ENCODE measurements at places on chromosomes 2 and 18. TPM values are rescaled to one million over a fixed set of nuclear protein-coding genes. Genes with fewer than 3 reads are reported as not detected.
A peak's percentile ranks its signal among the peaks of the same experiment; 100 is the strongest.

GRCh38 chr2:100857915-100858314 is 38.0 kb downstream of the NPAS2 start:
- DNase-seq = no peak

The TPO gene
- total RNA-seq = 7.1 TPM

The INHBB gene
- total RNA-seq = 3.2 TPM

The CFAP65 gene
- total RNA-seq = not detected

DNA sequence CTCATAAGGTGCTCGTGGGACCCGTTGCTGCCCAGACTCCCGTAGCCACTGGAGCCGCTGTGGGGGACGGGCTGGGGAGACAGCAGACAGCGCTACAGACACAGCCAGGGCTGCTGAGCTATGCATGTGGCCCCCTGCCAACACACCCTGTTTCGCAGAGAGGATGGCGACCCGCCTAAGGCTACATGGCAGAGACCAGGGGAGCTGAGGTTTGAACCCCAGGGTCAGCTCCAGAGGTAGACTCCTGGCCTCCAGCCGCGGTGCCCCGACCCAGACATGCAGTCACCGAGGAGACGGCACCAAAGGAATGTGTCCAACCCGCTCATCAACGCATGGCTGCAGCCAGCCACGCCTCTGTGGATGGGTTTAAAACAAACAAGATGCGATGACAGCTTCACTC is 21.0 kb upstream of the HES6 start:
- DNase-seq = no peak

DNA sequence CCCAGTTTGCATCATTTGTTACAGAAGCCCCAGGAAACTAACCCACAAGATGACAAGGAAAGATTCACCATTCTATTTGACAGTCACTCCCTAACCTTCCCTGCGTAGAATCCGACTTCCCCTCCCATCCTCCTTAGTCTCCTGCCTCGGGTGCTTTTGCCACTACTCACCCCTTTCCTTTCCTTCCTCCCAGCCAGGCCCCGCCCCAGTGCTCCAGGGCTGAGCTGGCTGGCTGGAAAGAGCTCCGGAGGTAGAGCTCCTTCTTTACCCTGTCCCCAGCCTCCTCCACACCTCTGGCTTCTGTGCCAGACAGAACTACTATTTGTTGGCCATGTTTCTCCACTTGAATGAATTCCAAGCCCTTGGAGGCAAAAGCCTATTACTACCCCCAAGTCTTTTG is 317.6 kb upstream of the NCKAP5 start:
- DNase-seq = no peak

DNA sequence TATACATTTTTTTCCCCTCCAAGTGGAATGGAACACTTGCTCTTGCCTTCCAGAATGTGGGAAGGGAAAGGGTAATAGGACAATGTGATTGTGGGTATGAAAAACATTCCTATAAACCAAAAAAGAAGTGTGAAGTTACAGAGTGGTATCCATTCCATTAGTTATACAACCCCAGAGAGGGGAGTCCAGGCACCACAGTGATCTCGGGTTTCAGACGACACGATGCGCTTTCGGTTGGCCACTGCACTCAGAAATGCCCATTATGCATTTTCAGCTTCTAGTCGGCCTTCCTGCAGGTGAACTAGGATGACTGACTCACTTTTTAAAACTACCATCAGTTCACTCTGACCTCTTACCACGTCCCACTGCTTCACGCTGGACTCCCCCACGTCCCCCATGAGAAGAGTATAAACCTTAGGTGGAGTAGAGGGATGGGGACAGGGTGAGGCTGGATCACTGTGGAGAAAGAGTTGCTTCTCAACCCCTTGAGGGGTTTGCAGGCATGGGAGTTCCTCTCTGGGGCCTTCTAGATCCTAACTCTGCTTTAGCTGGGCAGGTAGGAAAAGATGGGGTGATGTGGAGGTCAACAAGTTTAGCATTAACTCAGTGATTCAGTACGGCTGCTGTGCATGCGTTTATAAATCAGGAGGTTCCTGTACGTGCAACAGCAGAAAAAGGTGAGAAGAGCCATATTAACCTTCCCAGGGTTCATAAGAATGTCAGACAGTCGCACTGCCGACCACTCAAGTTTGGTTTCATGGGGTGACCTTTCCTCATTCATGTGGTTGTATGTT is 50.5 kb downstream of the ZNF532 start:
- DNase-seq = no peak

- peak; percentile 71 for DNase-seq
These were observed at the start of gene DYSF for GRCh38 chr2:71453404-71454220. TSS of gene DYSF (plus strand) at chr2:71453561.

DNA sequence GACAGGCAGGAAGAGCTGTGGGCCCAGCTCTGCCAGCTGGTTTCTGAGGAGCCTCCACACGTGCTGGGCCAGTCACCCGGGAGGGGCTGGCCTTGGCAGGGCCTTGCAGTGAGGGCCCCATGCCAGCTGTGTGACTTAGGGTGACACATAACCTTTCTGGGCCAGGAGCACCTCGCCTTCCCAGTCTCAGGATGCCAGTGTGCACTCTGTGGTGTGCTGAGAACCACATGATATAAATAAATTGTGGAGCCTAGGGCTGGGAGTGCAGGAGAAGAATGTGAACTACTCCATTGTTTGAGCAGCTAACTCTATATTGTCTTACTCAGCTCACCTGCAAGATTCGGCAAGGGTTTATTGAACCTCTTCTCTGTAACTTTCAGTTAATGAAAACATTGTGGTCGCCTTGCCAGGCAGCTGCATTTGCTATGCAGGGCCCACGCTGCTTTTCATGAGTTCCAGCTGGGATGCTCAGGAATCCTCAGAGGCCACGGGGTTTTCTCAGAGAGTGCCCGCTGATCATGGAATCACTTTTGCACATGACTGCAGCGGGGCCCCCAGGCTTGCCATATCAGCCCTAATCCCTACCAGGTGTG is 222.3 kb downstream of the SH3RF3 start:
- peak; percentile 70 for DNase-seq

DNA sequence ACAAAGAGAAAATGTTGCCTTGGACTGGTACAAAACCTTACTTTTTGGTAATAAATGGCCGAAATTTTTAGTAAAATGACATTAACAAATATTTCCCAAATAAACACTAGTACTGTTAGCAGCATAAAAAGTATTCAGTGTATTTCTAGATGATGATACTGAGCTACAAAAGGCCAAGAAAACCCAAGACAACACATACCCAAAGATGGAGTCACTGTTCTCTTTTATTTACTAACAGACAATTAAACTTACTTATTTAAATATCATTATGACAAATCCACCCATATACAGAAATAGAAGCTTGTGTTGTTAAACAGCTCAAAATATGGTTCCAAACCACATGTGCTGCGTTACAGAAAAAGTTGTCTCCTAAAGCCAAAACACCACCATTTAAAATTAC is 239.9 kb downstream of the ZEB2 start:
- no peak for DNase-seq

GRCh38 chr2:19355416-19355821 is 3.0 kb downstream of the OSR1 start:
- no peak for DNase-seq

DNA sequence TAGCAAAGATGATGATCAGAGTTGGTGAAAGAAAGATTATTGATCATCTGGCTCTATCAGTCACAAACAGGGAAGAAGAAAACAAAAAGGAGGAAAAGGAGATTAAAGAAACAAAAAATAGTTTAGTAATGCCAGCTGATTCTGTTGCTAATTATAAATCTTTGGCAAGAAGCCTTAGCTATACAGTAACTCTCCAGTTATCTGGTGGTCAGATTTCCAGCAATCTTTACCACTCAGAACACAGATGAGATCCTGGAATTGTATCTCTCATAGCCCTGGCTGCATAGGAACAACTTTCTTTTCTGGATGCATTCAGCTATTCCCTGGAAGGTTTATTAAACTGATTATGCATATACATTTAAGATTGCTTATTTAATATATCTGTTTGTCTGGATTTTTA is 256.8 kb upstream of the ZEB2 start:
- no peak for DNase-seq

- DNase-seq = no peak
These were observed 18.0 kb downstream of the ZC3H15 start for GRCh38 chr2:186503827-186504606.

GRCh38 chr2:173075056-173075780 is 428 bp upstream of the MAP3K20 start:
- DNase-seq = no peak

GRCh38 chr18:27124196-27124595 is 60.9 kb downstream of the CHST9 start:
- no peak for DNase-seq

- no peak for DNase-seq
These were observed 40.8 kb downstream of the CHN1 start for GRCh38 chr2:174964404-174964803.

The CD8A gene
- total RNA-seq = 0.63 TPM

GRCh38 chr18:23177433-23178072 is 42.3 kb downstream of the CABLES1 start:
- no peak for DNase-seq

DNA sequence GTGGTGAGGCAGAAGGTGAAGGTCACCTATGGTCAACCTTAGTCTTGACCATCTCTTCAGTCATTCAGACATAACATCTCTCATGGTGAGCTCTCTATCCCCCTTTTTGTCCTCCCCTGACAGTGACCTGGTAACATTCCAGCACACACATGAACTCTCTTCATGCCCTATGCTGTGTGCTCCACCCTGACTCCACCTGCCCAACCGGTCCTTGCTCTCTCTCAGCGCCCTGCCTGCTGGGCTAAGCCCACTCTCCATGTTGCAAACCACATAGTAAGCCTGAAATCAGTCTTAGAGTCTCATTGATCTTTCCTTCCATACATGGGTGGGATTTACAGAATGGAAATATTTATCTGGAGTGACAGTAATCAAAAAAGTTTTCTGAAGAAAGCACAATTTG is 52.8 kb downstream of the MARCO start:
- no peak for DNase-seq

- DNase-seq = no peak
These were observed 289.9 kb downstream of the NBAS start for GRCh38 chr2:15271276-15271675.

The HOXD1 gene
- total RNA-seq = not detected

GRCh38 chr2:61774351-61774750 is 79.5 kb downstream of the FAM161A start:
- no peak for DNase-seq

GRCh38 chr2:118975133-118975532 is 33.1 kb downstream of the MARCO start:
- DNase-seq = no peak

The LRATD1 gene
- 3.1 TPM for total RNA-seq

- DNase-seq = no peak
These were observed 383.7 kb downstream of the XIRP2 start for GRCh38 chr2:167271932-167272331.

GRCh38 chr2:26458365-26459042 is 19.4 kb downstream of the OTOF start:
- no peak for DNase-seq

DNA sequence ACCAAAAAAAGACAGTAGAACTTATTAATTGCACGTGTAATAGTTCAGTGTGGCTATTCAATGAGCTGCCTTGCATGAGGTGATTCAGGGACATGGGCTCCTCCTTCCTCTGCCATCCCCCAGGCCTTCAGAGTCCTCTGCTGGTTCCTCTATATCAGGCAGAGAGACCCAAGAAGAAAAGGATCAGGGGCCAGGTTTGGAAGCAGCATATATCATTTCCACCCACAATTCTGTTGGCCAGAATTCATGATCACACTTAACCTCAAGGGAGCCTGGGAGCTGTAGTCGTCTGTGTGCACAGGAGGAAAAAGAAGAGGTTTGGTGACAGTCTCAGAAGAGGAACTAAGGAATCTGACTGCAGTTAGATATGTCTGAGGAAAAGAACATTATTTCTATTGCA is 114.0 kb upstream of the GLS start:
- no peak for DNase-seq

The KHK gene
- 2.9 TPM for total RNA-seq

DNA sequence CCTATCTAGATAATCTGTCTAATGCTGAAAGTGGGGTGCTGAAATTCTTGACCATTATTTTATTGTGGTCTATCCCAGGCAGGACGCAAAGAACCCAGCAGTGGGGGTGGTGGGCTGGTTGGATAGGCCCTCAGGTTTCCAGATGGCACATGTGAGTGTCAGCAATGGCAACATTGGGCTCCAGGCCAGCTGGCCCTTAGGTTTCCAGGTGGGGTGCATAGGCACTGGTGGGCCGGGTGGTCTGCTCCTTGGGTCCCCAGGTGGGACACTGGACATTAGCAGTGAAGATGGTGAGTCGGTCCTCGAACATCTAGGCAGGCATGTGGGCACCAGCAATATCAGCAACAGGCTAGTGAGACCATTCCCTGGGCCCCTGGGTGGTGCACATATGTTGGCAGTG is 680.3 kb upstream of the ACVR2A start:
- DNase-seq = no peak

The TUBA3D gene
- total RNA-seq = 86.3 TPM

- DNase-seq = no peak
These were observed 8.0 kb downstream of the PKDCC start for GRCh38 chr2:42055573-42056514.

DNA sequence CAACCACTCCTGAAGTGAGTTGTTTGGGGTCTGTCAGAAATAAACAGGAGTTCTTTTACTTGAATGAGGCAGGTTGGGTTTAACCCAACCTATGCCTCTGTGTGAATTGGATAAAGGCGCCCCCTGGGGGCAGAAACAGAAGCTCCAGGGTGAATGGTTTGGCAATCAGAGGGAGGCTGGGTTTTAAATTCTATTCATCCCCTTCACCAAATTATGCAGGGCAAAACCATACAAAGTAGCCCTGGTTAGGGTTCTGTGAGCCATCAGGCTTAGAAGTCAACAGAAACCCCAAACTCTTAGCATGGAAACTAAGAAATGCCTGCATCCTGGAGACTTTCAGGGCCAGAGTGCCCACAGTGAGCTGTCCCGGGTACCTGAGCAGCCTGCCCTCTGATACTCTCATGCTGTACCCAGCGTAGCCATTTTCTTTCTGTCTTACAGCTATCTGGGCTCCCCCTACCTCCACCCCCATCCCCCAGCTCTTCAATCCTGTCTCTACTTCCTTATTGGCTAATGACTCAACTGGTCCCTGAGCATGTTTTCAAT is 241.5 kb downstream of the ICOS start:
- peak; percentile 44 for DNase-seq

- no peak for DNase-seq
These were observed 54.5 kb downstream of the COL6A3 start for GRCh38 chr2:237359518-237359840.

The LRRTM4 gene
- 0.55 TPM for total RNA-seq

DNA sequence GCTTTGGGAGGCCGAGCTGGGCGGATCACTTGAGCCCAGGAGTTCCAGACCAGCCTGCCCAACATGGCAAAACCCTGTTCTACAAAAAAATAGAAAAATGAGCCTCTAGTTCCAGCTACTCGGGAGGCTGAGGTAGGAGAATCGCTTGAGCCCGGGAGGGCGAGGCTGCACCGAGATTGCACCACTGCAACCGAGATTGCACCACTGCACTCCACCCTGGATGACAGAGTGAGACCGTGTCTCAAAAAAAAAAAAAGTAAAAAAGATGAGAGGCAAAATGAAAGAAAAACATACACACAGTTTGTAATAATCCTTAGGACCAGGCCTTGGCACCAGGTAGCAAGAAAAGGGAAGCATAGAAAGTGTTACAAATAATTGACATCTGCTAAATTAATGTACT is 22.0 kb downstream of the RBM43 start:
- no peak for DNase-seq

Measured in left ventricle myocardium inferior (tissue), 1 donor.